ENCODE measurements at places on chromosomes 1 and 21. TPM values are rescaled to one million over a fixed set of nuclear protein-coding genes. Genes with fewer than 3 reads are reported as not detected.

The ITLN1 gene
- total RNA-seq = not detected

The SH2D5 gene
- total RNA-seq = 0.34 TPM

DNA sequence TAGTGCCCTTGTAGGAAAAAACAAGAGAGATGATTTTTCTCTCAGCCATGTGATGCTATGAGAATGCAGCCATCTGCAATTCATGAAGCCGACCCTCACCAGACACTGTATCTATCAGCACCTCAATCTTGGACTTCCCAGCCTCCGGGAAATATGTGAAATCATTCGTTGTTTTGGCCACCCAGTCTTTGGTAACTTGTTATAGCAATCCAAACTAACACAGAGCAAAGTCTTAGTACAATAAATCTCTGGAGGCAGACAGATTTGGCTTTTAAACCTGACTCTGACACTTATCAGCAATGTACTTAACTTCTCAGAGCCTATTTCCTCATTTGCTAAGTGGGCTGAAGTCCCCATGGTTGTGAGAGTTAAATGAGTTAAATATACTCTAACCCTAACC, 5.1 kb upstream of the MED18 start:
- H3K4me1 ChIP-seq = peaks cover 21% of the 10 kb centered on the region
- no peak overlapping the region for H3K4me3 ChIP-seq
- no peaks in the 10 kb centered on the region for H3K27me3 ChIP-seq
- H3K36me3 ChIP-seq = peaks cover 4% of the 10 kb centered on the region
- H3K27ac ChIP-seq = no peak overlapping the region

- H3K4me3 ChIP-seq = no peak overlapping the region
- H3K4me1 ChIP-seq = no peaks in the 10 kb centered on the region
- no peaks in the 10 kb centered on the region for H3K36me3 ChIP-seq
- H3K27me3 ChIP-seq = peaks cover 7% of the 10 kb centered on the region
These were observed 132.5 kb upstream of the CACHD1 start for GRCh38 chr1:64337475-64337874.
